ENCODE measurements at places on chromosomes 13 and 19. TPM values are rescaled to one million over a fixed set of nuclear protein-coding genes. Genes with fewer than 3 reads are reported as not detected.

MISP3 gene
- total RNA-seq: 5.2 TPM

B3GNT3 gene
- total RNA-seq: 22.2 TPM

GPR12 gene
- total RNA-seq: not detected

PSG2 gene
- total RNA-seq: not detected

OR7C1 gene
- total RNA-seq: not detected

KIRREL2 gene
- total RNA-seq: 1.3 TPM

LGI4 gene
- total RNA-seq: 0.32 TPM

ZNF878 gene
- total RNA-seq: not detected

PRR20E gene
- not detected for total RNA-seq
